Caudate nucleus (tissue), 63 donors: ENCODE measurements at places on chromosomes 12 and 14.

DNA sequence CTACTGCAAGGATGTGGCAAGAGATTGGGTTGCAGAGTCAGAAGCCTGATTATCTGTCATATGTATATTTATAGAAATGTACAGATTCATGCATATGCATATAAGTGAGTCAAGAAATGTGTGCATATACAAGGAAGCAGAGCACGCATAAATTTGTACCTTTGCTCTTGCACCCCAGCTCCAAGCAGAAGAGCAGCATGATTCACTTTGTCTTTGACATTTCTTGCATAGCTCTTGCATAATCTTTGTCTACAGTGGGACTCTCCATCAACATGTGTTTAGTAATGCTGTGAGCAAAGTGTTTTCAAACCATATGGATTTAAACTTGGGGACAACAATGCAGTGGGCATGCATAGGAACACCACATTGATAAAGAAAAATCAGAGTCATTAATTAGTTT, 330.7 kb upstream of the DCN start:
- no peak for DNase-seq

DNA sequence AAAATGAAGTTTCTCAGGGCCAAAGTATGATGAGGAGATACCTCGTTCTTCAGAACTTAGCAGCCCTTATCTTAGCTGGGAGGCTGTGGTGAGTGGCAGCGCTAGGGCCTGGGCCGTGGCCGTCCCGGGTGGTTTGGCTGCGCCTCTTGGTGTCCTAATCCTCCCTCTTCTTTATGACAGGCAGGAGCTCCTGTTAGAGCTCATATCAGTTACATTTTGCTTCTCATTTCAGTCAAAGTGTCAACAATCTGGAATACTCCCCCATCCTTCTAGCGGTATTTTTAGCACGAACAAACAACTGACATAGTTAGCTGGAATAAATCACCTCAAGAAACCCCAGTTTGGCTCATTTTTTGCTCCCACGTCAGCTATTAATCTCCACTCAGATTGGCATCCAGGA, 188.8 kb downstream of the TTC7B start:
- no peak for DNase-seq

GRCh38 chr14:104119119-104119487, 19.3 kb upstream of the KIF26A start:
- no peak for DNase-seq

DNA sequence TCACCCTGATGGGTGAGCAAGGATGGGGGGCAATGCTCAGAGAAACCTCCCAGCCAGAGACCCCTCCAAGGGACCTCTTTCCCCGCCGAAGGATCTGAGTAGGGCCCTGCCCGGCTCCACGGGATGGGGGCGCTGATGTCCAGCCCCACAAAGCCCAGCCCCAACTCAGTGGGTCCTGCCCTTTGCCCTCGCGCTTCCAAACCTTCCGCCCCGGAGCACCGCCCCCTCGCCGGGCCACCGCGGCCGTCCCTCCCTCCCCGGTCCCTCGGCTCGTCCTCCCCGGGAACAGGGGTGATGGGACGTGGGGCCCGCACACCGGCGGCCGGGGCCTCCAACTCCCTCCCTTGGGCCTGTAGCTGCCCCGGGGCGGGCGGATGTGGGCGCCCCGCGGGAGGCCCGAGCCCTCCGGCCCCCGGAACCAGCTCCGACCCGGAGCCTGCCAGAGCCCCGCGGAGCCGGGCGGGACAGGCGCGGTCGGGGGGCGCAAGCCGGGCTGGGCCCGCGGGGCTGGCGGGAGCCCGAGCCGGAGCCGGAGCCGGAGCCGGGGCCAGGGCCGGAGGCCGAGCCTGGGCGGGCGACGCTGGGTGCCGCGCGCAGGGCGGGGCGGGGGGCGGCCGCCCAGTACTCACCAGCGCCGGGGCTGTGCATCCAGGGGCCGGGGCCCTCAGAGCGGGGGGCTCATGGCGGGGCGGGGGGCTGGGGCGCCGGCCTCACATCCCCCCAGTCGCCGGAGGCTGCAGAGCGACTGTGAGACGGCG, 386 bp downstream of the HDAC7 start:
- DNase-seq = no peak

- no peak for DNase-seq
Measured at GRCh38 chr14:90900476-90901083, 84.3 kb upstream of the TTC7B start.

GRCh38 chr12:83210933-83211332, 524.2 kb downstream of the TMTC2 start:
- no peak for DNase-seq

DNA sequence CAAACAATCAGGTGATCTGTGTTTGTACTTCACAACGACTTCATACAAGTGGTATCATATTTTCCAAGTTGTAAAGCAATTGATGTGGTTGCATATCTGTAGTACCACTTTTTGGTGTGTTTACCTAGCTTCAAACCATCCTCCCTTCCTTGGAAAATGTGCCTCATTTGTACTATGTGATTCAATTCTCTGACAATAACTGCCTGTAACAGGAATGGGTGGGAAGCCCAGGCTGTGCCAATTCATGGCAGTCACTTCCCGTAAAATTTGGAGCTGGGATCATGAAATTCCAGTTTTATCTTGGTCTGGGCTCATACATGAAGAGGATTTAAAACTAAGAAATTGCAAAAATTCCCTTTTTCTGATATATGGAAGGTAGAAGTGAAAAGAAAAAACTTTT, 250.1 kb downstream of the DIO2 start:
- no peak for DNase-seq

DNA sequence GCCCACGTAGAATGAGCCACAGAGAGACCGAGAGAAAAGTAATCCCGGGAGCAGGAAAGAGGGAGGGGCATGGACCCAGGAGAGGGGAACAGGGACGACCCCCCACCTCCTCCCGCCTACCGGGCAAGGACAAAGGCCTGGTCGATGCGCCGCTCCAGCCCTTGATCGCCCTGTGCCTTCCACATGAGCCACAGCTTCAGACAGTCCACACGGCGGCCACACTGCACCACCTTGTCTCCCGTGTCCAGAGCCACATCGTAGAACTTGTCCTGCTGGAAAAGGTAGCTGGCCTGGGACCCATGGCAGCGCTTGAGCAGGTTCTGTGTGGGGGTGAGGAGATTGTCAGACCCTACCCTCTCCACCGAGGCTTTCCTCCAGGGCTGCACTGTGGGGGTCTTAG, 20.5 kb upstream of the ZNF740 start:
- no peak for DNase-seq

DNA sequence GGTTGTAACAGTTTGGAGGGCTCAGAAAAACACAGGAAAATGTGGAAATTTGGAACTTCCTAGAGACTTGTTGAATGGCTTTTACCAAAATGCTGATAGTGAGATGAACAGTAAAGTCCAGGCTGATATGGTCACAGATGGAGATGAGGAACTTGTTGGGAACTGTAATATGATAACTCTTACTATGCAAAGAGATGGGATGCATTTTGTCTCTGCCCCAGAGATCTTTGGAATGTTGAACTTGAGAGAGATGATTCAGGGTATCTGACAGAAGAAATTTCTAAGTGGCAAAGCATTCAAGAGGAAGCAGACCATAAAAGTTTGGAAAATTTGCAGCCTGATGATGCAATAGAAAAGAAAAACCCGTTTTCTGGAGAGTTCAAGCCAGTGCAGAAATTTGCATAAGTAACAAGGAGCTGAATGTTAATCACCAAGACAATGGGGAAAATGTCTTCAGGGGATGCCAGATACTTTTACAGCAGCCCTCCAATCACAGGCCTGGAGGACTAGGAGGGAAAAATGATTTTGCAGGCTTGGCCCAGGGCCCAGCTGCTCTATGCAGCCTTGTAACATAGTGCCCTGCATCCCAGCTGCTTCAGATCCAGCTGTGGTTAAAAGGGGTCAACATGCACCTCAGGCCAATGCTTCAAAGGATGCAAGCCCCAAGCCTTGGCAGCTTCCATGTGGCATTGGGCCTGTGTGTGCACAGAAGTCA, 572.7 kb upstream of the ATP2B1 start:
- DNase-seq = no peak

DNA sequence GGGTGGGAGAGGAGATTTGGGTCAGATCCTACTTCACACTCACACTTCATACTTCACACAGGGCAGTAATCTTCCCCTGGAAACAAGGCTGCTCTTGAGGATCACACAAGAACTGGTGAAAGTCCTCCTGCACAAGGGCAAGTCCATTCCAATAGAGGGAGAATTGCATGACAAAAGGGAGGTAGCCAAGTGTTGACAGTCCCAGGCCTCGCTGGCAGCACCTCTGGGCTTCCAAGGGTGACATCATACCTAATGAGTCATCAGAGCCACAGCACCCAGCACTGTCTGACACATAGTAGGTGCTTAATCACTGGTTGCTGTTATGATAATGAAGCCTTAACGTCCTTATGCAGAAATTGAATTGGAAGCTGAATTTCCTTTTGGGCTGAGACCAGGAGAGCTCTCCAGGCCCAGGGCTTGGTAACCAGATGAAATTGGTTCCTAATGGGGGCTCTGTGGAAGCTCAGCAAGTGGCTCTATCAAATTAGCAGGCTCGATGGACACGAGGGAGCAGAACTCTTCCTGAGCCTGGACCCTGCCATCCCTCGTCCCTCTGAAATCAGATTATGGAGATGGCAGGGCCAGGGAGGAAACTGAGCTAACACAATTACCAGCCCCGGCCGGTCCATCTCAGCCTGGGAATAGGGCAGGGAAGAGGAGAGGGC, 58.8 kb upstream of the ACTN1 start:
- no peak for DNase-seq

- no peak for DNase-seq
Measured at GRCh38 chr14:100663761-100664052, 63.0 kb upstream of the DLK1 start.

GRCh38 chr12:32836710-32837109, 59.9 kb downstream of the PKP2 start:
- DNase-seq = no peak

GRCh38 chr12:130121226-130122000, 40.9 kb upstream of the FZD10 start:
- DNase-seq = no peak

DNA sequence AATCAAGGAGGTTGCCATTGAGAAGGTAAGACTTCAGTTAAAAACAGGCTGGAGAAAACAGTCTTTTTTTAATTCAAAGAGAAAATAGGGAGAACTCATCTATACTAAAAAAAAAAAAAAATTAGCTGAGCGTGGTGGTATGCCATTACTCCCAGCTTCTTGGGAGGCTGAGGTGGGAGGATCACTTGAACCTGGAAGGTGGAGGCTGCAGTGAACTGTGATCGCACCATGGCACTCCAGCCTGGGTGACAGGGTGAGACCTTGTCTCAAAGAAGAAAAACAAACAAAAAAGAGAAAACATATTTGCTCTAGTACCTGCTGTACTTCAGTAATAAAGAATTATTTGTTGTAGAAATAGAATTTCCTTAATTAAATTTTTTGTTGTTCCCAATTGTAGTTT, 68.6 kb downstream of the DNAH10 start:
- no peak for DNase-seq

DNA sequence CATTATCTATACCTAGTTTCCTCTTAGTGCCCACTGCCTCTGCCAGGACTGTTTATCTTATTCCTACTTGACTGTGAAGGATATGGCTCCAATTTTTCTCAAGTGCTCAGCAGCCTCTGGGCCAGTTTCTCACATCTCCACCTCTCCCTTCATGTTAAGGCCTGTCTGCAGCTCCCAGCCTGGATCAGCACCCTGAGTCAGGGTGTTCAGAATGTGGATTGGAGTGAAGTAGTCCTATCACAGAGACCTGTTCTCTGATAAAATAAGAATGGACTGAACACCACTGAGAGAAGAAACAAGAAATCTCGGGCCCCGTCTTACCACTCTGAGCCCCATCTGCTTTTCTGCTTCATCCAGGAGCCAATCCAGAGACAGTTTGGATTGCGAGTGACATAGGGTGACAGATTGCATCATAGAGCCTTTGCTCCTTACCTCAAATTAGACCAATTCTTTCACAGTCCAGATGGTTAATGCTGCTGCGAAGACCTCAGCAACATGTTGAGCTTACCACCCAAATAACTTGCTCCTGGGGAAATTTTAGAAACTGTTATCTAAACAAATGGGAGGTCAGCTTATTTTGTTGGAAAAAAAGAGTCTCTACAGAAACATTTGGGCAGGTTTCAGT, 473.1 kb downstream of the PDZRN4 start:
- no peak for DNase-seq

DNA sequence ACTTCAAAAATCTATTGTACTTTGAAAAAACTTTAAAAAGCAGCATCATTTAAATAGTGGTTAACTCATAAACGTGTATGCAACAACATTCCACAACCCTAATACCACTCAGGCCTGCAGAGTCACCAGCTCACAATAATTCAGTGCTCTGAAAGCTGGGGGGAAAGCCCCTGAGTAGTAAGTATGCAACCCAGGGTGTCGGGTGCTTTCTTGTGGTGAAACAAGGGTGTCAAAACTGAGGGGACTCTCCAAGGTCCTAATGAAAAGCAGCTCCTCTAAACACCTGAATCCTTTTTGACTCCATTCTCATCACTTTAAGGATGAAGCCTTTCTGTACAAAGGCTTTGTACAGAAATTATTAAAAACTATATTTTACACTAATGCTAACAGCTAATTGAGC, 33.7 kb downstream of the FGFR1OP2 start:
- DNase-seq = no peak

- DNase-seq = no peak
Measured at GRCh38 chr12:132542661-132543060, 52.7 kb downstream of the FBRSL1 start.

GRCh38 chr14:68047906-68048305, 228.3 kb downstream of the RAD51B start:
- DNase-seq = no peak

- no peak for DNase-seq
Measured at GRCh38 chr14:56328021-56328420, 209.8 kb downstream of the PELI2 start.

DNA sequence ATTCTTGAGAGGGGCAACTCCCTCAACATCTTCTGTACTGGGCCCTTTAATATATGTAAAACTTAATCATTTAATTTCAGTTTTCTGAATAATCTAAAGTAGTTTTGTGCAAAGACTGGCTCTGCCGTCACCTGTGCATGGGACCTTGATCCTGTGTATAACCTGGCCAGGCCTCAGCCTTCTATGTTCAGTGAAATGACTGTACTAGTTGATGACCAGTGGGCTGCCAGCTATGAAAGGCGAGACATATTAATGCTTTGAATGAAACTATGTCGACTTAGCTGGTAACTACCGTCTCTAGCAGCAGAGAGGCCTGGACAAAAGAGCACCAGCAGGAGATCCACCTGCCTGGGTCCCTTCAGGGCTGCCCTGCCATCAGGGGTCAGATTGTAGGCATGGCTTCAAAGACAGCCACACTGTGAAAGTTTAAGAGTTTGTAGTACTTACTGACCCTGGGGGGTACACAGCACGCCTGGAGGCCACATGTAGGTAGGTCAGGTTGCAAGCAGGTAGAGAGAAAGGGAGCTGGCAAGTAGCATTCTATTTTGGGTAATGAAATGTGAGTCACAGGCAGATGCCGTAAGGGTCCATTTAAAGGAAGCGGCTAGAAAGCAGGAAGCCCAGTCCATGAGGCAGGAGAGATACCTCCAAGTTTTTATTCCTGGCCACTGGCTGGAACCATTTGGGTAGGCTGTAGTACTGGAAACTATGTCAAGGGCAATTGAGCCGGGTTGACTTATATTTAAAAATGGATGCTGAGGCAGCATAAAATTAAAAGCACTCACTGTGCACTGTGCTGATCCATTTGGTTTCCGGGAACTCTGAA, 77.2 kb downstream of the BHLHE41 start:
- DNase-seq = no peak

GRCh38 chr12:16670456-16671050, 64.6 kb upstream of the LMO3 start:
- DNase-seq = no peak

GRCh38 chr14:105071326-105071725, 6.1 kb upstream of the GPR132 start:
- DNase-seq = no peak

- DNase-seq = no peak
Measured at GRCh38 chr14:20555845-20556244, 5.0 kb downstream of the RNASE9 start.
